ENCODE measurements at places on chromosomes 6 and 20.

- DNase-seq: no peak
Observed at GRCh38 chr6:131353876-131354275, 218.6 kb downstream of the AKAP7 start.

GRCh38 chr6:150272976-150273315 is 95.9 kb upstream of the IYD start:
- DNase-seq: no peak

DNA sequence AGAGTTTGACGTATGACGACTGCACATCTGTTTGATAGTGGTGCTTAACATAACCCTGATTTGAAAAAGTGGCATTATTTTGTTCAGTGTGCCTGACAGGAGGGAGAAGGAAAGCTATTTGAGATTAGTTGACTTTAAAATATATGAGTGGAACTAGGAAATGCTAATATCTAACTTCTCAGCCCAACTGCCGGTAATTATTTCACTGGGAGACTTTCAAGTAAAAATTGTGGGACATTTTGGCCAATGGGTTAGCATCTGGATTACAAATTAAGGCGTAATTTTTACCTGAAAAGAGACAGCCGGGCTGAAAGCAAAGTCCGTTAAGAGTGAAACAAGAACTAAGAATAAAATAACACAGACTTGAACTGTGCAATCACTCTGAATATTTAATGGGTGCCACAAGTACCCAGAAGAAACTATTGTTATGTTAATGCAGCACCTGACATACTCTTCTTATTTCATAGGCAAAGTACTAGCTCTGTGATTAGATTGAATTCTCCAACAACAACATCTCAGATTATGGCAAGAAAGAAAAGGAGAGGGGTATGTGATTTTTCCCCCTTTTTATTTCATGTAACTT is 2.0 kb downstream of the HEY2 start:
- no peak for DNase-seq

- DNase-seq: no peak
Observed at GRCh38 chr20:62704341-62704948, 4.2 kb upstream of the NTSR1 start.

DNA sequence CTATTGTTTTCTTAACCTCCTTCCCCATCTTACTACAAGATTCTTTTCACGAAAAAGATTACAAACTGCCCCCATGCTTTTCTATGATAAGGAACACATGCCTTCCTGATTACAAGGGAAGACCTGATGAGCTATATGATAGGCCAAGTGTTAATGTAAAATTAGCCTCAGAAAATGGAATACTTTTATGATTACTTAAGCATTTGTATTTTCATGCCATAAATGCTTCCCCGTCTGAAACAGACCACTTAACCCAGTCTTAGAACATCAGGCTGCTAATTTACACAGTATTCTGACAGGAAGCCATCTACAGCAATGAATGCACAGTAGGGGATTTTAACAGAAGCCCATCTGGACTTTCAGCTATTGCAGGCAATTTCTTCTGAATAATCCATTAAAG is 274.9 kb downstream of the HAO1 start:
- DNase-seq: no peak

- DNase-seq: no peak
Observed at GRCh38 chr20:1101533-1101932, 16.9 kb upstream of the PSMF1 start.

GRCh38 chr6:5442916-5443315 is 181.6 kb downstream of the FARS2 start:
- no peak for DNase-seq

DNA sequence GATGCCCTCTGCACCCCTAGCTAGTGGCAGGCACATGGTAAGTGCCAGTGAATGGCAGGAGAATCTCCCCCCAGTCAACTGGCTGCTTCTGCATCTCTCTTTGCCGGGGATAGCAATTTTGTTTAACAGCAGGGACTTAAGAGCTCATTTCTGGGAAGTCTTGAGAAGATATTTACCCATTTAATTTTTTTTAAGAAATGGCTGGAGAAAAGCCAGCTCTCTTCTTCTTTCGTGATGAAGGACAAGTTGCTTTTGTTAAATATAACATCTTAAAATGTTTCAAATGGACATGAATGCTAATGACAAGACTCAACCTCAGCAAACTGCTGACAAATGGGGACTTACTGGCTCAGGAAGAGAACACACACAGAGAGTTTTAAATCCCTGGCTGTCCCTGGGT is 55.0 kb upstream of the IYD start:
- DNase-seq: no peak

GRCh38 chr6:156205678-156206077 is 571.5 kb upstream of the ARID1B start:
- no peak for DNase-seq

DNA sequence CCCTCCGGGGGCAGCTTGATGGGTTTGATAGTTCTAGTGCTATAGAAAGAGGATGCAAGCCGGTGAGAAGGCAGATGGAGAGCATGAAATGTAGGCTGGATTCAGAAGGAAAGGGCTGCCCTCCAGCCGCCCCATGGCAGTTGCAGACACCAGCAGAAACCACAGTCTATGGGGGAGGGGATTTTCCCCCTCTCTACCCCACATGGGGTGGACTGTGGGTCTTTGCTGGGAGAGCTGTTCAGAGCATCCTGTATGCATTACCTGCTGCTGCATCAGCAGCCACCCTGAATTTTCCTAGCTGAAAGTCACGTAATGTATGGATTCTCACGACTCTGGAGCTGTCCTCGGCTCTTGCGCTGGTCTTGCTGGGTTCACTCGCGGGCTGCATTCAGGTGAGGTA is 48.8 kb upstream of the CST5 start:
- DNase-seq: no peak

GRCh38 chr6:134753001-134753400 is 196.9 kb downstream of the ALDH8A1 start:
- DNase-seq: no peak

GRCh38 chr6:7647504-7647903 is 57.5 kb downstream of the SNRNP48 start:
- DNase-seq: no peak

DNA sequence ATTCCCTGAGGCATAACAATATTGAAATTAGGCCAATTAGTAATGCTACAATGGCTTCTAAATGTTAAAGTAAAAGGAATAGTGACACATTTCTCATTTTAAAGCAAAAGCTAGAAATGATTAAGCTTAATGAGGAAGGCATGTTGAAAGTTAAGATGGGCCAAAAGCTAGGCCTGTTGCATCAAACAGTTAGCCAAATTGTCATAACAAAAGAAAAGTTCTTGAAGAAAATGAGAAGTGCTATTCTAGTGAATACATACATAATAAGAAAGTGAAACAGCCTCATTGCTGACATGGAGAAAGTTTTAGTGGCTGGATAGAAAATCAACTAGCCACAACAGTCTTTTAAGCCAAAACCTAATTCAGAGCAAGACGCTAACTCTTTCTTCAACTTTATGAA is 12.9 kb downstream of the OR2A4 start:
- DNase-seq: no peak

- DNase-seq: no peak
Observed at GRCh38 chr6:156485150-156485549, 292.0 kb upstream of the ARID1B start.

DNA sequence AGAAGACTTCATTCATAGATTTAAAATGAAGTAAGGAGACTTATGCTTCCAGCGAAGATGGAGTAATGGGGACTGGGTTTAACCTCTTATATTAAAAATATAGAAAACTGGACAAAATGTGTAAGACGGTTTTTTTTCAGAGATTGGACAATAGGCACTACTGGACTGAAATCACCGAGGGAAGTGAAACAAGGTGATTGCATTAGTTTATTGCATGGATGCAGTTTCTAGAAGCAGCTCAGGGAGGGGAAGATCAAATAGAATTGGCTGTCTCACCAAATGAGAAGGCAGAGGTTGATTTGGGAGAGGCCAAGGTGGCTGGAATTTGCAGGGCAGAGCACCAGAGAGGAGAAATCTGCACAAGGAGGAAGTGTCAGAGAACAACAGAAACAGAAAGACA is 162.6 kb downstream of the DNAH8 start:
- no peak for DNase-seq

- no peak for DNase-seq
Observed at GRCh38 chr6:140083375-140083774, 708.9 kb upstream of the CITED2 start.

DNA sequence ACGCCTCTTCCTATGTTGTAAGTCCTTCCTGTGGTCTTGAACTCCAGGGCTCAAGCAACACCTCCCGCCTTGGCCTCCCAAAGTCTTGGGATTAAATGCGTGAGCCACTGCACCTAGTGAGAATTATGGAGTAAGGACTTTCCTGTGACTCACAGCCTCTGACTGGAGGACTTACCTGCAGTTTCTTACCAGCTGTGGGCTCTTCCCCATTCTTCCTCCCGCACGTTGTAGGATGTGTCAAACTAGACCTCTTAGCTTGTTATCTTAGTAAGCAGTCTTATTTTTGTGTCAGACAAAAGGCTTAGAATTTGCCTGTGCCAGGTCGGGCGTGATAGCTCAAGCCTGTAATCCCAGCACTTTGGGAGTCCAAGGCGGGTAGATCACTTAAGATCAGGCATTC is 30.9 kb downstream of the BAK1 start:
- DNase-seq: no peak

DNA sequence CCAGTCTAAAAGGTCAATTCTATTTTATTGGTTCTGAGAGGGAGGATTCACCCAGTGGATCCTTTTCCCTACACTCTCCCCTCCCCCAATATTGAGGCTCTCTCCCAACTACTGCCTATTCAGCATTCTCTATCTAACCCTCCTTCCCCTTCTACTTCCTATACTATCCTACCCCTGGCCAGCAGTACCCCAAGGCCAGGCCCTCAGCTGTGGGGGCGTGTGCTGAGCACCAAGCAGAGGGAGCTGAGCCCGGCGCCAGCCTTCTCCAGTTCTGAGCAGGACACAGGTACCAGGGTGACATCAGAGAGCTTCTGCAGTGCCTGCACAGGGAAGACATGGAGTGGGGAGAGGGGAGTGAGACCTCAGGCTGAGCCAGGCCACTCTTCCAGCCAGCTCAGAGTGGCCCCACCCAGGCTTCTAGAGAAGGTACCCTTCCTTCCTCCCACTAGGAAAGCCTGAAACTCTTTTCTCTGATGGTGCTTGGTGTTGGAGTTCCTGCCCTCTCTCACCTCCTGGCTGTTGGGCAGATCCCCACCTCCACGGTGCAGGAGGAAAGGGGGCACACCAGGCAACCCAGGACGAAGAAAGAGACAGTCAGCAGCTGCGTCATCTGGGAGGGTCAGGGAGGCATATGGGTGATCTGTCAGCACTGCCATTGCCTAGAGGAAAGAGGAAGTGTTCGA is 1.9 kb downstream of the DDAH2 start:
- no peak for DNase-seq

- no peak for DNase-seq
Observed at GRCh38 chr6:43412541-43412940, 14.8 kb upstream of the ABCC10 start.
